ENCODE measurements at places on chromosomes 11 and 22.

DNA sequence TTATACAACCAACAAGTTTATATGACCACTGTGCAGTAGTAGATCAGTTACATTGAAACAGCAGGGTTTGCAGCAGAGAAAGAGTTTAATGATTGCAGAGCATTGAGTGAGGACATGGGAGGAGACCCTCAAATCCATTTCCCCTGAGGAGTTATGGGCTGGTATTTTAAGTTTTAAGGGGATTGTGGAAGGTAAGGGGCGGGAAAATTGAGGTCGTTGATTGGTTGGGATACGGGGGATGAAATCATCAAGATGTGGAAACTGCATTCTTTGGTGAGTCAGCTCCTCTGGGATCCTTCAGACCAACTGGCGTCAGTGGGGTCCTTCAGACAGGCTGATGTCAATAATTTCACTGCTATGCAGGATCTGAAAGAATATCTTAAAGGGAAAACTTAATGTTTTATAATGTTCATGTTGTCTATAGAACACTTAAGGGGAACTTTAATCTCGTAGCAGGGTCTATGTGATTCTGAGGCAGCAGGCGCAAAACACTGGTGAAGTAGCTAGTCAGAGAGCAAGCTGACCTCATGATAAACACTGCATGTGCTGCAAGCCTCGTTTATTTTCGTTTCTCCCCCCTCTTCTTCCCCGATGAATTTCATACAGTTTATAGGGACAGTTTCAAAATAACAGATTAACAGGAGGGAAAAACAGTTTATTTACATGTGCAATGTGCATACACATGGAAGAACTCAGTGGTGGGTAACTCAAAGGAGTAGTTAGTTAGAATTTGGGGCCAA is 17.4 kb upstream of the BACE1-AS start:
- no peak for DNase-seq

DNA sequence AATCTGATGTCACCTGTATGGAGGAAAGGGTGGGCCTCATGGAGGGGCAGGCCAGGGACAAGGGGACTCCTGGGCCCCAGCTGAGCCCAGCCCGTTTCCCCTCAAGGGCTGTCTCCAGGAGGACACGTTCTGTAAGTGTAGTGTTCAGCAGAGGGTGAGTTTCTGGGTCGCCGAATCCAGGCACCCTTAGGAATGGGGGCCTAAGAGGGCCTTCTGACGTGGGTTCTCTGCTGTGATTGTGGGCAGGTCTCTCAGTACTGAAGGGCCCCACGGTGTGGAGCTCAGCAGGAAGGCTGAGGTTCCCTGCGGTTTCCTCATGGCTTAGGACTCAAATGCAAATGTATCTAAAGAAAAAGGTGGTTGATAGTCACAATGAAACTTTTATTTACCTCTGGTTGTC is 6.5 kb downstream of the PTDSS2 start:
- DNase-seq = no peak

DNA sequence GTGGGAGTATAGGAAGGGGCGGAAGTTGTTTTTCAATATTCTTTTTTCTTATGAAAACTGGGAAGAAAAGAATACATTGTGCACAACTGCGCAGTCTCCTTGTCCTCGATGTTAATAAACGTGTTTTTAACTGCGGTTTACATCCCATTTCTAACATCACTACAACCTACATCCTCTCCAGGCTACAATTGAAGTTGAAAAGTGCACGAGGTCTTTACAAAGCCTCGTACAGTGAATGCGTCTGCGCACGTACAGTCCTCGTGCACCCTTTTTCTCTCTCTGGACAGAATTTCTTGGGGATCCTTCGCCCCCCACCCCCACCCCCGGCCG is 102.4 kb downstream of the WT1 start:
- DNase-seq = no peak

GRCh38 chr11:117407016-117407415 is 79.4 kb downstream of the CEP164 start:
- no peak for DNase-seq

DNA sequence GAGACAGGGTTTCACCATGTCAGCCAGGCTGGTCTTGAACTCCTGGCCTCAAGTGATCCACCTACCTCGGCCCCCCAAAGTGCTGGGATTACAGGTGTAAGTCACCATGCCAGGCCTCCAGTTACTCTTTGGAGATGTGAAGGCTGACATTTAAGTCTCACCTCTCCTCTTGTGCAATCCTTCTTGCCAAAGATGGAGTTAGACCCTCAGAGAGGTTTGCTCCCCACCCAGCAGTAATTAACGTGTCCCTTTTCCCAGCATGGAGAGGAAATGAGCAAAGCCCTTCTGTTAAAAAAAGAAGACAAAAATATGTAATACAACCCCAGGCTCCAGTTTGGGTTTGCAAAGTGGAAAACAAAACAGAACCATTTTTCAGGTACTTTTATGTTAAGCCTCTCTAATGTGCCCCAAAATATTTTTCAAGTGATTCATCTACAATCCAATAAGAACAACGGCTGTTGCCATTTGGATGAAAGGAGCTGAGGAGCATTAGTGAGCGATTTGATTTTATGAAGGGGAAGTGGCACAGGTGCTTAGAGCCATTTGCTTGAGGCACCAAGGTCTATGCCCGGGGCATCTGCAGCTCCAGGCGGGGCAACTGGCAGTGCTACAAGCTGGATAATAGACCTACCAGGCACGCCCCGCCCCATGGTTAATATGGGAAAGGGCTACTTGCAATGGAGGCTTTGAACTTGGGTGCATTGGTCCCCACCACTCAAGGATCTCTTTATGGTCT is 57.2 kb downstream of the GRIK4 start:
- no peak for DNase-seq

DNA sequence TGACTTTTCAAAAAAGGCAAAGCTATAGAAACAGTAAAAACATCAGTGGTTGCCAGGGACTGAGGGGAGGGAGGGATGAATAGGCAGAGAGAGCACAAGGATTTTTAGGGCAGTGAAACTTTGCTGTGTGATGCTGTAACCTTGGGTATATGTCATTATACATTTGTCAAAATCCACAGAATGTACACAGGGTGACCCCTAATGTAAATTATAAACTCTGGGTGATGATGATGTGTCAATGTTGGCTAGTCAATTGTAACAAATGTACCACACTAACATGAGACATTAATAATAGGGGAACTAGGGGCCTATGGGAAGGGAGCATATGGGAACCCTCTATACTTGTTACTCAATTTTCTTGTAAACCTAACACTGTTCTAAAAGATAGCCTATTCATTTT is 24.8 kb downstream of the RIBC2 start:
- no peak for DNase-seq

- no peak for DNase-seq
These were observed 33.3 kb downstream of the ST14 start for GRCh38 chr11:130192845-130193267.

DNA sequence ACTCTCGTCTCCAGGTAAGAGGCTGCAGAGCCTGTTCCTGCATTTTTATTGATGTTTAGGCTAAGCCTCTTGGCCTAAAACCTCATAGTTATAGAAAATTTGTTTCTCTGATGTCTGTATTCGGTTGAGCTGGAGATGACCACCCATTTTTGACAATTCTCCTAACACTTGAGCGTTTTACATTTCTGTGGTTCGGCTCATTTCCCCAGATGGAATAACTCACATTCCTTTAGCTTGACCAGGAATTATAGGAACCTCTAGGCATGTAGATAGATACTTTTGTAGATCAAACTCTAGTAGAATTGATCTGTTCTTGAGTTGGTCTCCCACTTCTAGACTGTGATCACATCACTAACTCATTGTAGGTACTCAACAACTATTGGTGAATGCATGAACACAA is 172.6 kb upstream of the CADM1 start:
- no peak for DNase-seq

DNA sequence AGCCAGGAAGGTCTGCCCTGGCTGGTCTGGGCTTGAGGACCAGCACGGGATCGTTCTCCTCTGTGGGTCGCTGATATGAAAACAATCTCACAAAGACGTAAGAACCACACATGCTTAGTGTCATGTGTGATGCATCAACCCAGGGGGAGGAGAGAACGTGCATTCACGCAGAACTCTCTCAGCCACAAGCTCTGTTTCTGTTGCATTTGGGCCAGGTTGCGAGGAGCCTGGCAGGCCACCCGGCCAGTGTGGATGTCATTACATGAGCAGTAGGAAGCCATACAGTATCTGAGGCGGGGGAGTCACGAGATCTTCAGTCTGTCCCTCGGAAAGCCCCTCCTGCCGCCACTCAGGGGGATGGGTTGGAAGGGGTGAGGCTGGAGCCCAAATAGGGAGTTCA is 53.1 kb upstream of the KCNQ1OT1 start:
- no peak for DNase-seq

- DNase-seq = no peak
These were observed 12.0 kb downstream of the CCND1 start for GRCh38 chr11:69652999-69653398.

GRCh38 chr11:71545405-71545966 is 2.7 kb upstream of the KRTAP5-9 start:
- DNase-seq = no peak

DNA sequence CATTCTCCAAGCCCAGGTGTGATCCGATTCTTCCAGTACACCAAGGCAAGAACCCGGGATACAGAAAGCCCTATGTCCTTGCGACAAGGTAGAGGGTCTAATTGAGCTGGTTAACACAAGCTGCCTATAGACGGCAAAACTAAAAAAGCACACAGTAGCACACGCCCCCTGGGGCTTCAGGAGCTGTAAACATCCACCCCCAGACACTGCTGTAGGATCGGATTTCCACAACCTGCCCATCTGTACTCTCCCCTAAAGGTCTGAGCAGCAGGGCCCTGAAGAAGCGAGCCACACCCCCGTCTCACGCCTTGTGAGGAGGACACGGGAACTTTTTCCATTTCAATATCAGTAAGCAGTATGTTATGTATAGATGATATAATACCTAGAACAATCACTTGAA is 624.7 kb downstream of the BUD13 start:
- no peak for DNase-seq

GRCh38 chr11:10107497-10107896 is 186.5 kb downstream of the SBF2 start:
- DNase-seq = no peak

DNA sequence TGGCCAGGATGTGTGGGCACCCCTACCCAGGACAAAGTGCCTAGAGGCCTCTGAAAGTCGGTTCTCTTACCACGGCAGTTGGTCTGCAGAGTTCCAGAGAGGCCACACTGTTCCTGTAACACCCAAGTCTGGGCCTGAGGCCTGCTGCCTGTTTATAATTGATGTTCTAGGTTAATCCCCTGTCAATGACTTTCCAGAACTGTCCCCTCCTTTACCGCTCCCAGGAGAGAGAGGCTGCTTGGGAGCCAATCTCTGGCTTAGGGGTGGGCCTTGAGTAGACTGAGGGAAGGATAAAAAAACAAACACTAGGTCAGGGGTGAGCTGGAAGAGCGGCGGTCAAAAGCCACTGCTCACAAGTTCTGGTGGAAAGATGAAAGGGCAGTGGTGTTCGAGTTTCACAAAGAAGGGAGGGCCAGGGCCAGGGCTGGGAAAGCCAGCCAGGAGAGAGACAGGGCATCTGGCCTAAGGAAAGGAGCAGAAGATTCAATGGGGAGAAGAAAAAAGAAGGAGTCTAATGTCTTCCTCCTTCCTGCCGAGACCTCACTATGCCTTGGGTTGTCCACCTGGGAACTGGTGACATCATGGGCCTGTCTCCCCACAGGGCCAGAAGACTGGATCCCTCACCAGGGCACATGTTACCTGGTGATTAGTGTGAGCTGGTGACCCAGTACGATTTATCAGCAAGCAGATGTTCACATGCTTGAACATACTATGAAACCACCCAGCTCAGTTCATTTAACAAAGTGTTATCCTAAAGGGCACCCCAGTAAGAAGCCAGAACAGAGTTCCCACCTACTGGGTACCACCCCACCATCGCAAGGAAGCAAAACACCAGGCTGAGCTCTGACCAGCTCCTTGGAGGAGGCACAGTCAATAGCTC is 50.2 kb downstream of the PC start:
- DNase-seq = no peak

GRCh38 chr11:131845255-131845654 is 474.8 kb downstream of the NTM start:
- no peak for DNase-seq

All from NCI-H526 (cell line).